ENCODE measurements at places on chromosomes 7 and 10.

DNA sequence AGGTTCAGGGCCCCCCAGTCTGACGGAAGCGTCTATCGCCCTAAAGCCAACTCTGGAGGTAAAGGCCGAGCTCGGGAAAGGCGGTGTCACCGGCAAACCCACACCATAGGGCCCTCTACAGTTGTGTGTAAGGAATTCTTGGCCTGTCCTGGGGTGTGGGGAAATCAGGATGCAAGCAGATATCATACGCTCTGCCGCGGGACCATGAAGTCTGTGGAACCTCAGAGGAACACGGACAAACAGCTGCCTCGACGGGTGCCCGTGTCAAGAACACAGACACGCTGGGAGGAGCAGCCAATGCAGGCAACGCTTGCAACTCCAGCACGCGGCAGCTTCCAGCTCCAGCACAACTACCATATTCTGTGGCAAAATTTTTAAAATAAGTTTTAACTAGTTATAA is 157.9 kb downstream of the DIP2C start:
- no peak for DNase-seq

GRCh38 chr10:50367732-50368131 is 116.4 kb upstream of the ASAH2 start:
- peak; percentile 20 for DNase-seq

GRCh38 chr7:100865372-100865911 is 1.7 kb upstream of the TRIP6 start:
- no peak for DNase-seq

DNA sequence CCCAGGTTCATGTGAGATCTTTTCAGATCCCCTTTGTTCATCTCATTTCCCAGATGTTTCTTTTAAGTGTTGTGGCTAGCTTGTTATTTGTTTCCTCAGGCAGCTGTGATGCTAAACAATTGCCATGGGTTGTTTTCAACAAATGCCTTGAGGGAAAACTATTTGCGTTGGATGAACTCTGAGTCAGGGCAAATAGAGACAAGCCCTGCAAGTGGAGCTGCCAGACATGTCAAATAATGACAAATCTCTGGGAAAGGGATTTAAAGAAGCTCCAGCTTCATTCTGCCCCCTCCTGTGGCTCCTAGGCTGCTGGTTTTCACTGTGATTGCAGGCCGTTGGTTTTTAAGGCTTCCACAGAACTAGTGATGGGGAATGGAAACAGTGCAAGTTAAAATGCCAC is 272.4 kb upstream of the SP8 start:
- DNase-seq = no peak

DNA sequence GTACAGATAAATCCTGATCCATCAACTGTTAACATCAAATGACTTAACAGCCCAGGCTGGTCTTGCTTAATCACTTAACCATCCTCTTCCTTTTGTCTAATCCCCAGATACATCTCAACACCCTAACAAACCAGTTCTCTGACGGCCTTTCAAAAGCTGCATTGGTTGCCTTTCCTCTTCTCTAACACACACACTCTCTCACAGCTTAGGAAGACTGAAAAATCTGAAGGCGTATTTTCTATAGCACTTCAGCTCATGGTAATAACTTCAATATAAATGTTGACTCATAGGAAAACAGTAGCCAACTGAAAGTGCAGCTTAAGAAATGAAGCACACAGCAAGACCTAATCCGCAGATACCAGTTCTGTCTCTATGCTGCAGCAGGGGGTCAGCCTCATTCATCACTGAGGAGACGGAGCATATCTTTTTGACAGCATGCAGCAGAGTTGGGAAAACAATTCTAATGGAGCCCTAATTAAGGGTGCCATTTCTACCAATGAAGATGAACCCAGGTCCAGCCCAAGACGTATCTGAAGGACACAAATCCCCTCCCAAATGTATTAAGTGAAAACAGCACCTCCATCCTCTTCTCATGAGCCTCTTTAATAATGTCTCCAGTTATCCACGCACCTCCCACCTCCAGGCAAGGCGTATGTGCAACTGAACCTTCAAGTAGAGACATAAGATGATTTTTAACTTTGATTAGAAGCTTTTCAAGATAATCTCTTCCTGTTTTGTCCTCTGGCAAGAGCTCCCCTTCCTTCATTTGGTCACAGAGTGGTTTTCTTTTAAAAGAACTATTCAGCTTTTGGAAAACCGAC is 211.7 kb upstream of the NFE2L3 start:
- no peak for DNase-seq

DNA sequence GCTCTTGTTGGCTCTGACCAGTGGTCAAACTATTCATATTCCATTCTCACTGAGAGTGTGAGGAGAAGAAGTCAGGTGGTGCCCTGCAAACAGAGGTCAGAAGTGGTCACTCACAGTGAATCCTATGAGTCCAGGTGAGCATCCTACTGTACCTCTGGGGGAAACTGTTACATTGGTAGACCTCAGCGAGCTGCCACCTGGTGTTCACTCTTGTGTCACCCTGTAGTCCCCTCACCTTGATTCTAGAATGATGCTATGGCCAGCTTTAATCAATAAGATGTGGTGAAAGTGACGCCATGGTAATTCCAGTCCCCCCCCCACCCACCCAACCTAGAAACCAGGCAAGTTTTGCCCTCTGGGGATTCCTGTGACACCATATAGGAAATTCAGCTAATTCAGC is 1.2 kb upstream of the AMPH start:
- DNase-seq = no peak

DNA sequence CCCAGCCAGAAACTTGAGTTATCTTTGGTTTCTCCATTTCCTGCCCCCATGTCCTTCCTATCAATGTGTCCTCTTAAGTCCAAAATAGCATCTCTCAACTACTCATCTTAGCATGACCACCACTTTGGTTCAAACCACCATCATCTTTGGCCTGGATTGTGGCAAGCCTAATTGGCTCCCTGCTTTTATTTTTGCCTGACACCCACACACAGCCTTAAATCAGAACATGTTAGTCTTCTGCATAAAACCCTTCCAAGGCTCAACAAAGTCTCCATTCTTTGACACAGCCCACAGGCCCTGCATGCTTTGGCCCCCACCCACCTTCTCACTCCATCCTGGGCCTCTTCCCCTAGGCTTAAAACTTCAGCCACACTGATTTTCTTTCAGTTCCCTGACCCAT is 2.0 kb upstream of the TSPAN14 start:
- no peak for DNase-seq

DNA sequence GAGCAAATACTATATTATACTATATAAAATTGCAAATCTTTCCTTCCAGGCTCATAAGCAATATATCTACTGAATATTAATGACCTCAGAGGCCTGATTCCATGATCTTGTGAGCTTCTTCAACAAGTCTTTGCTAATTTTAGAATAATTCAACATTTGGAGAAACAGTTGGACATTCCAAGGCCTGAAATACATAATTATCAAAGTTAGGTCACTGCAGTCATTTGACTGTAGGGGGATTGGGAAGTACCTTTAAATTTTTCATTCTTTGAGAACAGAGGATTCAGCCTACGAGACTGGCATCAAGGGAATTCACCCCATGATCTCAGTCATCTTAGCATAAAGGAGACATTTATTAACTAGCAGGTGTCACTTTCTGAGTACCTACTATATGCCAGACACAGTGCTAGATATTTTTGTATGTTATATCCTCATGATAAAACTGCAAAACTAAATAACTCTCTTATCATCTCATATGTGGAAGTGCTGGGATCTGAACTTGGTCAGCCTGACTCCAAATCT is 85.4 kb downstream of the DOCK4 start:
- no peak for DNase-seq

DNA sequence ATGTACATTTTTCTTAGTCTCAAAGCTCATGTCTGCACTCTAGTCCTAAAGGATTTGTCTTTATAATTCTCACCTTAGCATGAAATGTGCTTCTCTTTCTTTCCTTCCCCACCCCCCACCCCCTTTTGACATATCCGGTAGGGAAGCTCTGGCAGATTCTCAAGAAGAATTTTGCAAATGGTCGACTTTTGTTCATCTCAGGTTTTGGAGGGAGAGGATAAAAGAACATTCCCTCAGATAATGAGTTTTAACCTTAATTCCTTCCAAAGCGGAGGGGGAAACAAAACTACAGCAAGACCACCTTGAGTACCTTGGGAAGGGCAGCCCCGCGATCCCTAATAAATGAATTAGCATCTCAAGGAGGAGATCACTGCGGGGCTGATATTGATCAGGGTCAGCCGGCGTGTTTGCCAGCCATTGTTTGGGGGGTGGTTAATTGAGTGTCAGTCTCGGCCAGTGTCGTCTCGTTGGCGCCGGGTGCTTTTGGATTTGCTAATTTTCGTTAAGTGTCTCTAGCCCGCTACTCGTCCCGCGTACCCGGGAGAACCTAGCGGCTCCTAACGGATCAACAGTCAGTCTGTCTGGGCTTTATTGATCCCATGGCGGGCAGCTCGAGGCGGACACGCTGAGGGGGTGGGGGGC is 874 bp upstream of the BAMBI start:
- DNase-seq = no peak

DNA sequence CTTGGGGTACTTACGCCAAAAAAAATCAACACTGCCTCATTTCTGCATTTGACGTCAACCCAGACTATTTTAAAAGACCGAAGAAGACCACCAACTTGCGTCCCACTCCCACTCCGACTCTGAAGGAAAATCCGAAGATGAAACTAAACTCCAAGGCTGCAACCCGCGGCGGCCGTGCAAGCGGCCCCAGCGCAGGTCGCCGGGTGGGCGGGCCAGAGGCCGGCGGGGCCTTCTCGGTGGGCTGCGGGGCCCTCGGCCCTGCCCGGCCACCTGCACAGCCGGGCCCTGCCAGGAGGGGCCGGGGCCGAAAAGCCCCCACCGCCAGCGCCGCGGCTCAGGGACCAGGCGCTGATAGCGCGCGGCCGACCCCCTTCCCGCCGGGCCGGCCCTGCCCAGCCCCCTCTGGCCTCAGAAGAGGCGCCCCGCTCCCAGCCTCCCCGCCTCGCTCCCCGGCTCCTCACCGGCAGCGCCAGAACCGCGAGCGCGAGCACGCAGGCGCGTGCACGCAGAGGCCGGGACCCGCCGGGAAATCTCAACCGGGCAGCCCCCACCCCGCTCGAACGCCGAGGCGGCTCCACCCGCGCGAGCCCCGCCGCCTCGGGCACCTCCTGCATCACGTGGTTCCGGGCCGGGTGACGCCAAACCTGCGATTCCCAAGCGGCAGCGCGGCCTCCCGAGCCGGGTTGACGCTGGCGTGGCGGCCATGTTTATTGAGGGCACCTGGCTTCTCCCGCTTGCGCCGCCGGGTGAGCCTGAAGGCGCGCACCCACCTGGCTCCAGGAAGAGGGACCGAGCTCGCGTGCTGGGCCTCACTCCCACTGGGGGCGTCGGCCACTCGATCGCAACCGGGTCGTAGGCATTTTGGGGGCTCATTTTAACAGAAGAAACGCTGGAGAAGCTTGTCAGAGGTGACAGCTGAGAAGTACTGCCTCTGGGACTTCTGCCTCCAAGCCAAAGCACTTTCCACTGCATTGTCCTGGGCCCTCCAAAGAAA is at the start of gene C7orf25:
Gene C7orf25 (minus strand): TSS at position 617 of the 994 bp plus-strand sequence. CDS start 1,170 bp downstream, outside the sequence.
- DNase-seq = peak; percentile 96

DNA sequence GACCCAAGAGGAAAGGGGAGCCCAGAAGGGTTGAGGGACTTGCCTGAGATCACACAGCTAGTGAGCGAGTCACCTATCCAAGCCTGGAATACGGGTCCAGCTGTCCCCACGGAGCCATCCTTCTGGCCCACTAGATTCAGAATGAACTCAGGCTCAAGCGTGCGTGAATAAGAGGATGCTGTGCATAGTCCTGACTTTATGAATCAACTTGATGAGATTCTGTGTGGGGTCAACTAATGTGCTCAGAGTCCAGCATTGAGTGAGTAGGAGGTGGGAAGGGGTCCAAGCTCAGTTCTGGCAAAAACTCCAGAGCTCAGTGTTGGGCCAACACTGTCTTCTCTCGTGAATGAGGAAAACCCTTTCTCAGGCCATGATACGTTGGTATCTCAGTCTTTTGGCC is 41.4 kb downstream of the CAMK1D start:
- DNase-seq = peak; percentile 24

DNA sequence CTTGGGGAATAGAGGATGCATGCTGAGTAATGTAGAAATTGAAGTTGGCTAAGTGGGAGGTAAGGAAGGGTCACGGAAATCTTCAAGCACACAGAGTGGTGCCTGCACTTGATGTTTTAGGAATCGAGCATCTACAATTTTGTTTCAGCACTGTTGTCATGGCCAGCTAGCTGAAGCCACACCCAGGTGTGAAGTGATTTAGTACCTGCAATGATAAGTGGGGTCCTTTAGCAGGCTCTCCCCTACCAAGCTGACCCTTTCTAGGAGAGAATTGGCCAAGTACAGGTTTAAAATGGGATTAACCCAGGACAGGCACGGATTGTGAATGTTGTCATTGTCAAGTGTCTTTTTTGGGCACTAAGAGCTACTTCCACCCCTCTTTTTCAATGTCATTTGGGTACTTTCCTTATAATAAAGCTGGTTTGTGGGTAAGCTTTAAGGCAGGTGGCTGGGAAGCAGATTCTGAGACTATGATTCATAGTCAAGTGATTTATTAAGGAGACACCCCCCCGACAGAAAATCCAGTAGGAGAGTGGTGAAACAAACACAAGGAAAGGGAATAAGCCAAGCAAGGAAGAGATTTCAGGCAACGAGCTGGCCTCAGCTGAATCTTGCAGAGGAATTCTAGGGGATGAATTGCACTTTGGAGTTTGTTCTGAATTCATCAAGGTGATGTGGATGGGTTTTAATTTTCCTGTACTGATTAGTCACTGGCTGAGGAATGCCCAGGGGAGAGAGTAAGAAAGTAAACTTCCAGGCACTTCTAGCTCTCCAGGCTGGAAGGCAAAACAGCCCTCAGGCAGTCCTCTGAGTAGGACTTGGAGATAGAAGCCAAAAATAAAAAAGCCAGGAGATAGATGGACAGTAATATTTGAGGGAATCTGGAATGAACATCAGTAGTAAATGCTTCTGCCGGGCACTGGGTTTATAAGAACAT is 1128.4 kb downstream of the SORCS3 start:
- no peak for DNase-seq

DNA sequence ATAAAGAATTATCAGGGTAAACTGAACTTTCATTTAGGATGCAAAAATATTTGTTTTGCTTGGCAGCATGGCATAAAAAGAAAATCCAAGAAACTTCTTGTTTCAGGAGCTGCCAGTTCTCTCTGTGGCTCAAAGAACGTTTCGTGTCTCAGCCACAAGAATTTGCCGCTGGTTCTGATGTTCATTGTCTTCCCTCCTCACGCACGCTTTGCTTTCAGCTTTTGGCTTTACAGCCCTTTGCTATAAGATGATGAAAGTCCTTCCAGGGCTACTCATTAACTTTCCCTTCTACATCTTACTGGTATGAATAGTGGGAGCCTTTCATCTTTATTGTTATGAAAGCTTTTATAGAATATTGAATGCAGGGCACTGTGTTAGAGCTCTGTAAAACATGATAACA is 124.7 kb downstream of the BICC1 start:
- peak; percentile 80 for DNase-seq

GRCh38 chr10:98097616-98098015 is 36.8 kb upstream of the R3HCC1L start:
- DNase-seq = no peak

DNA sequence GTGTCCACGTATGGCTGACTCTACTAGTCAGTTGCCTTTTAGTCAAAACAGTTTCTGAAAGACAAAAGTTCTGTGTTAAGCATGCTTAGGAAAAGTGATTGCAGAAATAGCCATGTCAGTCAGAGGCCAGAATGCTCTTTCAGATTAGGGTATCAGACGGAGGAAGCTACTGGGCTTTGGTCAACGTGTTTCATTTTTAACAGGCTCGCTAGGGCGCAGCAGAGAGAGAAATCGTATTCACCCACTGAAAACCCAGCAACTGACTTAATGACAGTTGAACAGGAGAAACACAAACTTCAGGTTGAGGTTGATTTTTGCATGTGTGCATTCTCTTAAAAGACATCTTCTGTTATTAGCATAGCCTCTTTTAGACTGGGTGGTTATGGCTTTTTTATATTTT is 322.6 kb upstream of the KIAA1217 start:
- no peak for DNase-seq
